ENCODE measurements at places on chromosomes 4 and X.

- no peak for DNase-seq
These were observed 1.3 kb downstream of the LDB2 start for GRCh38 chr4:16896881-16897750.

- no peak for DNase-seq
These were observed 152.2 kb downstream of the NHS start for GRCh38 chrX:17527135-17527701.

- DNase-seq: no peak
These were observed 26.1 kb upstream of the EREG start for GRCh38 chr4:74338792-74339333.

DNA sequence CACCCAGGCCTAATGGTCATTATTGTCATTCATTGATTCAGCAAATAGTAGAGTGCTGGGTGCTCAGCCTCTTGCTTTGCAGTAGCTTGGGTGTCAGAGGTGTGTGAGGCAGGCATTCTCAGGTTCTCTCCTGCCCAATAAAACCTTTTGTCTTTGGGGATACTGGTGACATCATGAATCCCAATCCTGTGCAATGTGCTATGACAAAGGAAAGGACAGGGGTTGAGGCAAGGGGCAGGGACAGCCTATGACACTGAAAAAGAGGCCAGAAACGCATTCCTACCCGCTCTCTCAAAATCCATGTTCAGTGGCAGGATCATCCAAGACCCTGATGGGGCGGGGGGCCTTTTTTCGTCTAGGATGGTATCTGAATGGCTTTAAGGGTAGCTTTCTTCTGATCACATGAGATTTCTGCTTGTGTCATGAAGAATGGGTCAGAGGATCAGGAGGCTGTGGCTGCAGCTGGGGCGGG lies 1.5 kb upstream of the FAM193A start:
- DNase-seq: no peak

- DNase-seq: no peak
These were observed 777 bp upstream of the CASK start for GRCh38 chrX:41923978-41924683.

GRCh38 chrX:142036116-142036515 lies 132.4 kb downstream of the MAGEC1 start:
- peak; percentile 19 for DNase-seq

DNA sequence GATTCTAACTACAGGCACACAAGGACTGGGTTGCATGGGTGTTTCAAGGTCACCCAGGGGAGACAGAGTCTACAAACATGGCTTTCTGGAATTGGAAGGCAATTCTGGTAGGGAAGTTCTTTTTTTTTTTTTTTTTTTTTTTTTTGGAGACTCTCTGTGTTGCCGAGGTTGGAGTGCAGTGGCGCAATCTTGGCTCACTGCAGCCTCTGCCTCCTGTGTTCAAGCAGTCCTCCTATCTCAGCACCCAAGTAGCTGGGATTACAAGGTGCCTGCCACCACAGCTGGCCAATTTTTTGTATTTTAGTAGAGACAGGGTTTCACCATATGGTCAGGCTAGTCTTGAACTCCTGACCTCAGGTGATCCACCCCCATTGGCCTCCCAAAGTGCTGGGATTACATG lies 16.3 kb upstream of the FHDC1 start:
- no peak for DNase-seq

DNA sequence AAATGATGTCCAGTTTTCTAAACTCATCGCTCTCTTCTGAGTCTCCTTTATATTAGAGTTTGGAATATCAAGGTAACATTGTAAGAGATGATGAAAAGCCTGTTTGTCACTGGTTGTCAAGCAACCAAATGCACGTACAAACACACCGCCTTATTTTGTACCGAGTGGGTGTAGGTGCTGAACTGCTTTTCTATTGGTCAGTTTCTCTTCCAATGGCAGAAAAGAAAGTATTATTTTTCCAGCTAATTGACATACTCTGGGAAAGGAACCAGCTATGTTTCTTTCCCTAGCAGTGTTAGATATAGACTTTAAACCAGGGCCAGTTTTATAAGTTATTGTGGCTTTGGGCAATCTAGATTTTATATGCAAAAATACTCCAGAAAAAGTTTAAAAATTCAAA lies 6.6 kb upstream of the PPM1K start:
- no peak for DNase-seq

DNA sequence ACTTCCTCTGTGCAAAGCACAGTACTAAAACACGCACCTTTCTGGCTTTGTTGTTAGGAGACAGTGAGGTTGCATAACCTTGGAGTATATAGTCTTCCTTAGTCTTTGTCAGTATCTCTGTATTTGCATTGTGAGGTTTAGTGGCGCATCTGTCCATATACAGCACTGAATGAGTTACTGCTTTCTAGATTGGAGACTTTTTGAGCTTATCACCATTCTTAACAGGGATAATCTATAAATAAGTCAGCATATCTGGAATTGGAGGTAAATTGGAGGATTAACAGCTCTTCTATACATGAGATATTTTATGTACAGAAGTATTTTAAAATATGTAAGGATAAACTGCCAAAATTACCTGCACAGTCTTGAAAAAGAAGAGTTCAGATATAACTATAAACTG lies 4.3 kb downstream of the FHDC1 start:
- DNase-seq: no peak

- no peak for DNase-seq
These were observed 133.8 kb upstream of the NKX1-1 start for GRCh38 chr4:1539859-1540600.

DNA sequence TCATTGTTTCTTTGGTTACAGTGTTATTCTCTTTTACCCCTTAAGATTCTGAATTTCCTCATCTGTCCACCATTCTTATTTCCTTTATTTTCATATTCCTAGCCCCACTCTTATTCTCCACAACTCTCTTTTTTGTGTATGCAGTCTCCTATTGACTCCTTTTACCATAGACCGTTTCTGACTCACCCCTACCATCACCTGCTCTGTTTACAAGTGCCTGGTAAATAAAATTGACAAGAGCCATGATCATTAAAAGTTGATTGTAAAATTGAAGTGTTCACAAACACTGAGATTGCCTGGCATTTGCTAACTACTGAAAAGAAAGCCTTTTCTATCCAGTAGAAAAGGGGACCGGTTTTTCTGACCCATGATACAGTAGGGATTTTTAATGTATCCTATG lies 54.4 kb downstream of the MRPL1 start:
- DNase-seq: no peak

DNA sequence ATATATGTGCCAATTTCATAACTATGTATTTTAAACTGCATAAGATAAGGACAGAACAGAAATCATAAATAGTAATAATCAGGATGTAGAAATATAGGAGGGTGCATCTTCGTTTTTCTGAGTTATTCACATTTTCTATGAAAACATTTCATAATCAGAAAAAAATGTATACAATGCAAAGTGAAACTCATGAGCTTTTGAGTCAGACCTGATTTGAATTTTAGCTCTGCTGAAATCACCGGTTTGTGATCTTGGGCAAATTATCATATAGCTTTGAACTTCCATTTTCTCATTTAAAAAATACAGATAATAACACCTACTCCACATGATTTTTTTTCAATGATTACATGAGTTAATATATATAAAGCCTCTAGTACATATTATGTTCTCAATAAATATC lies 106.9 kb downstream of the KDR start:
- DNase-seq: peak; percentile 22

DNA sequence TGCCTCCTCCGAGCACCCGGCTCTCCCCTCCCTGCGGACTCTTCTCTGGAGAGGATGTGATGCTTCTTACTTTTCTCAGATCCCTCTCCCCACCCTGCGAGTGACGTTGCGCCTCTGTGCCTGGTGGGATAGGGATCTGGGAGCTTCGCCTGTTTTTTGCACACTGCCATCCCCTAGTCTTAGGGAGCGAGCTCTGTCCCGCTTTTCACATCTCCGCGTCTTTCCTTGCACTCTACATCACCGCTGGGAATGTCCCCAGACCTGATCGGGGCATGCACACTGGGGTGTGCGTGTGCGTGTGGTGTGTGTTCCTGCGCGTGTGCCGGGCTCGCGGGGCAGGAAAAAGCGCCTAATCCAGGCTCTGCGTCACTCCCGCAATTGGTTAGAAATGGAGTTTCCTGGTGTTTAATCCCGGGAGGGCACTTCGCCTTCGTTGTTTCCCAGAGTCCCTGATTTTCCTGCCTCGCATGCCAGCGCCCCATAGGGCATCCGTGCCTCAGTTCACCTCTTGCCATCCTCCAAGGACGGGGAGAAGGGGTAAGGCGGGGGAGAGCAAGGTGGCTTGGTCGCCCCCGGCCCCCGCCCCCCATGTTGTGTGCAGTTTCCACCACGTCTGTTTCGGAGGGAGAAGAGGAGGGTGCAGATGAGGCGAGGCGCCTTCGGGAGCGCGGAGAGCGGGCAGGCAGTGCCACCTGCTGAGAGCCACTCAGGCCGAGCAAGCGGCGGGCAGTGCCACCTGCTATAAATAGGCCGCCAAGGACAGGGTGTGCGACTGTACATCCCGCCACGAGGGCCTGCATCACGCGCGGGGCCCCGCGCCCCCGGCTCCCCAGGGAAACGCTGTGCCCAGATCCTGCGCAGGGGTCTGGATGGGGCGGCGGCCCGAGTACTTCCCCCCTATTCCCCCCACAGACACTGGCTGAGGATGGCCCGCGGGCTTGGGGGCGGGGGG lies 759 bp upstream of the TBC1D1 start:
- DNase-seq: no peak

GRCh38 chr4:139560406-139561104 lies 4.5 kb upstream of the SETD7 start:
- DNase-seq: no peak

- DNase-seq: peak; percentile 85
These were observed 63.0 kb downstream of the PRSS12 start for GRCh38 chr4:118289794-118290193.

- DNase-seq: no peak
These were observed 25.8 kb downstream of the OTUD4 start for GRCh38 chr4:145154573-145154972.

- DNase-seq: peak; percentile 16
These were observed 17.1 kb upstream of the RAI2 start for GRCh38 chrX:17878028-17878670.

DNA sequence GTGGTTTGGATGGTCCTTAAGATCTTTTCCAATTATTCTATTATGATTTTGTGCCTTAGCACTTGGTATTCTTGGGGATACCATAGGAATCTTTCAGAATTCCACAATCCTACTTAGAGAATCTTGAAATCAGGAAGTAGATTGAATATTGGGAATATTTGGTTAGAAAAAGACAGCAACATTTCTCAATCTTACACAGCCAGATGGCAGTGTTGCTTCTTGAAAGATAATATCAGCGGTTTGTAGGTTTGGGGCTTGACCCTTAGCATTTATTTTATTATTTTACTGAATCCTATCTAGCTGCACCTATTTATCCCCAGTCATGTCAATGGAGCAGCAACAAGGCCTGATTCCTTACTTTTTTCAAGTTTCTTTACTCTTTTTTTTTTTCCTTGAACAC lies 28.6 kb downstream of the MAGEB1 start:
- no peak for DNase-seq

DNA sequence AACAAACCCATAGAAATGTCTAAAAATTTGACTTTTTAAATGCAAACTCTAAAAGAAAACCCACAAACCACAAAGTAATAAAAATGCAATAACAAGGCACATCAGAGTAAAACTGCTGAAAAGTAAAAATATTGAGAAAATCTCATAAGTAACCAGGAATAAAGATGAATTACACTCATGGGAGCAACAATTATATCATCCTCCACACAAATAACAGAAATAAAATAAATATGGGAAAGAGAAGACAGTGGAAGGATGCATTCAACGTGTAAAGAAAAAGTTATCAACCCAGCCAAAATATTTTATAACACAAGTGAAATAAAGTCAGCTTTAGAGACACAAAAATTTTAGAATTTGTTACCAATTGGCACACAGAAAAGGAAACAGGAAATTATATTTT lies 1420.2 kb downstream of the PCDH18 start:
- no peak for DNase-seq

GRCh38 chr4:19557161-19557560 lies 694.5 kb upstream of the SLIT2 start:
- DNase-seq: peak; percentile 15

DNA sequence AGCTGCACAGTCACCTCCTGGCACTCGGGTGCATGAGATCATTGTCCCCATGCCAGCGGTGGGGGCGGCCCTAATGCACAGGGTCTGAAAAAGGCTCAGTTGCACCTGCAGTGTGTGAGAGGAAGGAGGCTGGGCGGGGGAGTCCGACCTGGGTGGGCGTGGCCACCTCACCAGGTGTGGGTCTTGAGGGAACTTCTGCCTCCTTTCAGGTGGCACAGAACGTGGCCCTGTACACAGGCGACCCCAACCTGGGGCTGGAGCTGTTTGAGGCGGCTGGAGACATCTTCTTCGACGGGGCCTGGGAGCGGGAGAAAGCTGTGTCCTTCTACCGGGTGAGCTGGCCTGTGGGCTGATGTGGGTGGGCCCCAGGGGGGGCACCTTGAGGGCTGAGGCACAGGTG lies 34.3 kb upstream of the HTRA3 start:
- no peak for DNase-seq

GRCh38 chr4:125115941-125116340 lies 198.8 kb upstream of the FAT4 start:
- DNase-seq: peak; percentile 50

GRCh38 chr4:27081675-27082586 lies 221.3 kb downstream of the STIM2 start:
- DNase-seq: no peak

- DNase-seq: no peak
These were observed 12.3 kb upstream of the ADRA2C start for GRCh38 chr4:3753726-3754412.

GRCh38 chrX:49042581-49043219 lies 457 bp downstream of the TFE3 start:
- DNase-seq: no peak

GRCh38 chr4:17241835-17242234 lies 270.1 kb downstream of the QDPR start:
- DNase-seq: no peak

DNA sequence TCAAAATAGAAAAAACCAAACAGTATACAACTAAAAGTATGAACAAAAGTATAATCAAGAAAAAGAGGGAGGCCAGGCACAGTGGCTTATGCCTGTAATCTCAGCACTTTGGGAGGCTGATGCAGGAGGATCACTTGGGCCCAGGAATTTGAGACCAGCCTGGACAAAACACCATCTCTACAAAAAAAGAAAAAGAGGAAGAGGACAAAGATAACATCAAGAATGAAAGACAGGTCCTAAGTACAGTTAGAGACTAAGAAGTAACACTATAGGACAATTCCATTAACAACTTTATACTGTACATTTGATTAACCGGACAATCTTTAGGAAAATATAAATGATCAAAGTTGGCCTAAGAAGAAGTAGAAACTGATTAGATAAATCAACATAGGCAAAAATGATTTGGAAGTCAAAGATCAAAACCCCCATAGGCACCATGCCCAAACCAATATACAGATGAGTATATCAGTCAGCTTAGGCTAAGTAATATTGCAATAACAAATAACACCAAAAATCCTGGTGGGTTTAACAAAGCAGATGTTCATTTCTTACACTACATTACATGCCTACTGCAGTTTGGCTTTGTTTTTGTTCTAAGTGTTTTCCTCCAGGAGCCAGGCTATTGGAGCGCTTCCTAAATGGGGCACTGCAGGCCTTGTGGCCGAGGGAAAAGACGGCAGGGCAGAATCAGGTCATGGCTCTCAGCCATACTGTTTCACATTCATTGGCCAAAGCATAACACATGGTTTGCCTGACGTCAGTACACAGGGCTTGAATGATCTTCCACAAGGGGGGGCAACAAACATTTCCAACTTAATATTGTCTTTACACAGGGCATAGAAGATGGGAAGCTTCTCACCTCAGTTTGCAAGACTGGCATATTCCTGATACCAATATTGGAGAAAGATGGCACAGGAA lies 42.2 kb upstream of the HGFAC start:
- no peak for DNase-seq

Data from HS-5 (cell line).